ENCODE measurements at places on chromosomes 3 and 15.

- DNase-seq = no peak
Observed at GRCh38 chr3:133832802-133833144, 27.2 kb downstream of the SRPRB start.

GRCh38 chr3:74470313-74470712 is 144.1 kb downstream of the CNTN3 start:
- DNase-seq = no peak

DNA sequence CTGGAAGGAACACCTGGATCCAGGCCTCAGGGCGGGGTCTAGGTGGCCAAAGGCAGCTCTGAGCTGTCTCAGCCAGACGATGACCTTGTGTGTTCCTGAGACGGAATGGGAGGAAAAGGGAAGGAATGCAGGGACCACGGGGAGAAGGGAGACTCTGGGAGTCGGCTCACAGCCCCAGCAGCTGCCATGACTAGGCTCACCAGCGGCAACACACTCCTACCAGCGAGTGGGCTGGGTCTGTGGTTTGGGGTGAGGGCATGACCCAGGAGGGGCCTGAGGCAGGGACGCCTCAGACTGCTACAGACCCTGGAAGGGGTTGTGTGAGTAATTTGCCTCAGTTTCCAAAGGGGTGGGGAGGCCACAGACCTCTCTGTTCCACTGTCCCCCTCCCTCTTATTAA is 19.8 kb downstream of the IQSEC1 start:
- no peak for DNase-seq

GRCh38 chr15:96150254-96150653 is 180.2 kb upstream of the NR2F2 start:
- DNase-seq = no peak

- DNase-seq = no peak
Observed at GRCh38 chr3:8854656-8855055, 85.2 kb upstream of the OXTR start.

GRCh38 chr15:78076231-78077052 is 1.1 kb downstream of the TBC1D2B start:
- no peak for DNase-seq

DNA sequence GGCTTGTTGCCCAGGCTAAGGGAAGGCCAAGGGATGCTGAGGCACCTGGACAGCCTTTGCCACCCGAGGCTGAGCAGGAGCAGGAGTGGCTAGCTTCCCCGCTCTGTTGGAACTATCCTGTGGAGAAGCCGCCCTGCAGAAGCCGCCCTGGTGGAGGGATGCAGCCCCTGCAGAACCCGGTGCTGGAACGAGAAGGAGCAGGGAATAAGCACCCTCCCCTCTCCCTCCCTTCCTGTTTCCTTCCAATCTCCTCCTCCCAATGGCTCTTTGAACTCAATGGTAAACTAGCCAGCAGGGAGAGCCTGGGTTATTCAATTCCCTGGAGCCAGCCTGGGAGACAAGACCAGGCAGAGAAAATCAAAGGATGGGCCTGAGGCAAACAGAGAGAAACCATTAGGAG is 11.8 kb upstream of the HRG start:
- no peak for DNase-seq

DNA sequence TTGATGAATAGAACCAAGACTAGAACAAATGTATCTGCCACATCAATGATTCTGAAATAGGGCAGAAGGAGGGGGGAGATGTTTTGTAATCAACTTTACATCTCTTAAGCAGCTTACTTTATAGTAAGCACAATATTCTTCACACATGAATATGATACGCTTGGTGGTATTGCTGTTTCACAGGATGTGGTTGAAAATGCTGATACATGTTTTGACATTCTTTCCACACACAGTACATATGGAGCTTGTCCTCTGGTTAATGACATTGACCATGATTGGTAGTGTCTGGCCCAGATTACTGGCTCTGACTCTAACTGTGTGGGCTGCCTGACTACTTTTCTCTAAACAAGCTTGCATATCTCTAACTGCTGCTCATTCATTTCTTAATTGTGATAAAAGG is 168.9 kb downstream of the KLHL25 start:
- no peak for DNase-seq

DNA sequence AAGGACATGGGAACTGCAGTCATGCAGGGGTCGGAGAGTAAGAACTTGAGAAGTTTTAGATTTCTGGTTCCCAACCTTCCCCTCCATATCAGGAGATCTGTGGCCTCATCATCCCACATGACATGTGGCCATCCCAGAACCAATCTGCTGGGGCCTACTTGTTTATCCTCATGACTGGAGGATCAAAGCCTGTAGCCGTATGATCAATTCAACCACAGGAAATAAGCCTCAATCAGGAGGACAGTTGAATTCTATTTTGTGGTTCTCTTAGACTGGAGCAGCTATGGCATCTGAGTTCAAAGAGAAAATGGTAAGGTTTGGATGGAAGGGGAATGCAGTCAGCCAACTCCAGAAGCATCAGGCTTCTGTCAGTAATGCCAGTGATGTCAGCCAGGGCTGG is 57.2 kb downstream of the IL16 start:
- DNase-seq = no peak

DNA sequence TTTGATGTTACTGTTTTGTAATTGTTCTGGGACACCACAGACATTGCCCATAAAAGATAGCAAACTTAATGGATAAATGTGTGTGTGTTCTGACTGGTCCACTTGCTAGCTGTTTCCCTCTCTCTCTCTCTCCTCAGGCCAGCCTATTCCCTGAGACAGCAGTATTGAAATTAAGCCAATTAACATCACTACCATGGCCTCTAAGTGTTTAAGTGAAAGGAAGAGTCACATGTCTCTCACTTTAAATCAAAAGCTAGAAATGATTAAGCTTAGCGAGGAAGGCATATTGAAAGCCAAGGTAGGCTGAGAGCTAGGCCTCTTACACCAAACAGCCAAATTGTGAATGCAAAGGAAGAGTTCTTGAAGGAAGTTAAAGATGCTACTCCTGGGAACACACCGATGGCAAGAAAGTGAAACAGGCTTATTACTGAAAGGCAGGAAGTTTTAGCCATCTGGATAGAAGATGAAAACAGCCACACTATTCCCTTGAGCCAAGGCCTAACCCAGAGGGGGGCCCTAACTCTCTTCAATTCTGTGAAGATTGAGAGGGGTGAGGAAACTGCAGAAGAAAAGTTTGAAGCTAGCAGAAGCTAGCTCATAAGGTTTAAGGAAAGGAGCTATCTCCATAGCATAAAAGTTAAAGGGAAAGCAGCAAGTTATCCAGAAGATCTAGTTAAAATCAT is 295.1 kb downstream of the CHST2 start:
- DNase-seq = no peak

- DNase-seq = no peak
Observed at GRCh38 chr15:71465131-71465955, 345.0 kb upstream of the NR2E3 start.

DNA sequence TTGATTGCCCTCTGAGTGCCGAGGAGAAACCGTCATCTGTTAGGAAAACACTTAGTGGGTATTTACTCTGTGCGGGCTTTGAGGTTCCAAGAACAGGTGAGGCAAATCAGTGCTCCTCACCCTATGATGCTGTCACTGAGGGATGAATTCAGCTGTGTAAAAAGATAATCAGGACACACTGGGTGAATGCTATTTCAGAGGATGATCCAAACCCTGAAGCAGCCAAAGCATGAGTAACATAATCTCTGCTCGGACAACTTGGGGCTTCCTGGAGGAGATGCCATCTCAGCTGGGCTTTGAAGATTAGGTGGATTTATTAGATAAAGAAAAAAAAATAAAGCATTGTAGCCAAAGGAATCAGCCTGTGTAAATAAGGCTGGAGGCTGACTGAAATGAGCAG is 10.5 kb upstream of the GADL1 start:
- DNase-seq = no peak

DNA sequence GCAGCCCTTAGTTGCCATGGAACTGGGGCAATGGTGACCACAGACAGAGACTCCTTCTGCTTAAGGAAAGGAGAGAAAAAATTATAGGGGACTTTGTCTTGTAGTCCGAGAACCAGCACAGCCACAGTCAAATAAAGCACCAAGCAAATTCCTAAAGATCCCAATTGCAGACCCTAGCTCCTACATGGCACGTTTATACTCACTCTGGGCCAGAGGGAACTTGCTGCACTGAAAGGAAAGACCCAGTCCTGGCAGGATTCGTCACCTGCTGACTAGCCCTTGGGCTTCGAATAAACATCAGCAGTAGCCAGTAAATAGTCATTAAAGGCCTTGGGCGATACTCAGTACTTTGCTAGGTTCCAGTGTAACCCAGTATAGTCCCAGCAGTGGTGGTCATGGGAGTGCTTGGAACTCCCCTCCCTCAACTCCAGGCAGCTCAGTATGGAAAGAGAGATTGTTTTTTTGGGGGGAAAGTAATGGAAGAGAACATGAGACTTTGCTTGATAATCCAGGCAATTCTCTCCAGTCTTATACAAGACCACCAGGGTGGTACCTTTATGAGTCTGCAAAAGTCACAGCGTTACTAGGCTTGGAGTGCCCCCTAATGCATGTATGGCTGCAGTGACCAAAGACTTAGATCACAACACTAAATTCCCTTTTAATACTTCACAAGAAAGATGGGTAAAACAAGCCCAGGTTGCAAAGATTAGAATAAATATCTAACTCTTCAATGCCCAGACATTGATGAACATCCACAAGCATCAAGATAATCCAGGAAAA is 66.4 kb upstream of the AGTR1 start:
- DNase-seq = no peak

DNA sequence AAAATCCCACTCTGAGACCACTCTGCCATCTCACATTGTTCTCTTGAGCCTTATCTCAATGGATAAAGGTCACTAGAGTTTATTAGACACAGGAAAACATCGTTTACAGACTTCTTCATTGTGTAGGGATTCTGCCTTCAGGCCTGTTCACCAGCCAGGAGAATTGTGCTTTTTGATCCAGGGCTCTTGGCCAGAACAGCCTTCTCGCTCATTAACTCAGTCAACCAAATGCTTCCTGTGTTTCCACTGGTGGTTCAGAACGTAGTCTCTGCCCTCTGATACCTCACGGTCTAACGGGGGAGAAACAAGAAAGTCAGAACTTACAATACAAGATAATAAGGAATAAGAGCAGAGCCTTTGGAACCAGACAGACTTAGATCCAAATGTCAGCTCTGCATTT is 54.2 kb upstream of the TSEN2 start:
- no peak for DNase-seq

DNA sequence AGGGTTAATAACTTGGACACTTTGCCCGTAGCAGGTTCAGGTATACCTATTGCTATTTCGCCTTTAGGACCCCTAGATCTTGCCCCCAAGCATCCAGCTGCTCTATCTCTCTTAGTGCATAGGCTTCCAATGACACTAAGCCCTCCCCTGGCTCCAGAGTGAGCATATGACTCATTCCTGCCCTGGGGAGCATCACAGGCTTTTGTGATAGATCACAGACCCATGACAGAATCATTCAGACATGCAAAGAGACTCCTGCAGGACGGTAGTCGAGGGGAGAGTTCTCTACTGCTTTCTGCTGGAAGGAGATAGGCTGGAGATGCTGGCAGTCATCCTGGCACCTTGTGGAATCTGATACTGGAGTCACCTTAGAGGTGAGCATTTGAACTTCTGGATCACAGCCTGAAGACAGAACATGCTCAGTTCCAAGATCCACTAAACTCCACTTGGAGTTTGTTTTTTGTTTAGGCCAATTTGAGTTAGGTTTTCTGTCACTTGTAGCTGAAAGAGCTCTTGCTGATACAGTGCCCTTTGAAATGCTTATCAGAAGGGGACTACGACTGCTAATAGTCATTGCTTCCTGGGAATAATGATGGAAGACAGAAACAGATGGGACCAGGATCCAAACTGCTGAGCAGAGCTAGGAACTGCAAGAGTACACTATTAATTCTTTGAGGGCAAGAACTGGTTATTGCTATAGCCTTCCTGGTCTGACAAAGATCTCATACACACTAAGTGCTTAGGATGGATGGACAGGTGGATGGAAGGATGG is 11.0 kb downstream of the LYSMD2 start:
- DNase-seq = no peak

GRCh38 chr3:129834580-129834979 is 58.9 kb downstream of the TMCC1 start:
- no peak for DNase-seq

- no peak for DNase-seq
Observed at GRCh38 chr3:54211097-54211496, 88.7 kb downstream of the CACNA2D3 start.

DNA sequence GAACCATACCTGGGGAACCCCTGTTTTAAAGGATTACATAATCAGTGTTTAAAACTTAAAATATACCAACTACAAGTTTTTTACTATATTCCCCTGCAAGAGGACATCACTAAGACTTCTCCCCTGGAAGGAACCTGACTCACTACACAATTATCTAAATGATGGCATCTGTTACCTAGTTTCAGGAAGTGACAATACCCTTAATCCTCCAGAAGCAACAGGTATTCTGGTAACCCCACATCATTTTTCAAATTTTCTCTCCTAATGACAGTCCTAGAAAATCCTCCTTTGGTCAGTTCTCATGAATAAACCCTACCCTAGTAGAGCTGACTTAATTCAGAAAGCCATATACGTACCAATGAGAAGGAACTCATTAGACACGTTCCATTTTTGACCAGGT is 78.4 kb downstream of the RFX7 start:
- no peak for DNase-seq

DNA sequence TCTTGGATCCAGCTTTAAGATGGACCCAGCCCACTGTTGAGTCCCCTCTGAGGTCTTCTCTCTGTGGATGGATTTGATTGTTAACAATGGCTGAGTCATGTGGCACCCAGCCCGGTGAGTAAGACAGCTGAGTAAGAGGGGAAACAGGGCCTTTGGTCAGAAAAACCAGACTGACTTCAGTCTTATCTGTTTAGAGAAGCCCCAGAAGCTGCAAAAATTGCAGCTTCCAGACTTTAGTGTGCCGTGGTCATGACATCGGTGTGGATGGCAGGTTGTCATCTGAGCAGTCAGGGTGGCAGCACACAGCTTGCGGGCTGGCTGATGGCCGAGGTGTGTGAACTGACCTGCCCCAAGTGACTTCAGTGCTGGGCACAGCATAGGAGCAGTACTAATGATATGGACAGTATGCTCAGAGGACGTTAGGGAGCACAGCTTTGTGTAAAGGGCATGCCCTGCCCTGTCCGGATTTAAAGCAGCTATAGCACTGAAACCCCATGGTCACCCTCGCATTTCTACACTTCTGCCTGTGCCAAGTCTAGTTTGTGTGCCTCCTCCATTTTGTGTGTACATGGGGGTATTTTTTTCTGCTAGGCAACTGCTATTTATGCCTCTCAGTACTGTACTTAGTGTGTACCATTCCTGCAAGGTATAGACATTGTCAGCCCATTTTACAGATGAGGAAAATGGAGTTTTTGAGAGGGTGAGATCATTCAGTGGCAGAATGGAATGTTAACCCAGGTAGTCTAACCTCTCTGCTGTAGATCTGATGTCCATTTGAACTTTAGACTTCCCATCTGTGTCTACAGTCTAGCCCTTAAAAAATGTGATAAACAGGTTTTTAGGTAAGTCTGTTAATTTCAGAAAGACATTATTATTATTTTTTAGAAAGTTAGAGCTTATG is 44.4 kb downstream of the FLNB start:
- DNase-seq = peak; percentile 67

DNA sequence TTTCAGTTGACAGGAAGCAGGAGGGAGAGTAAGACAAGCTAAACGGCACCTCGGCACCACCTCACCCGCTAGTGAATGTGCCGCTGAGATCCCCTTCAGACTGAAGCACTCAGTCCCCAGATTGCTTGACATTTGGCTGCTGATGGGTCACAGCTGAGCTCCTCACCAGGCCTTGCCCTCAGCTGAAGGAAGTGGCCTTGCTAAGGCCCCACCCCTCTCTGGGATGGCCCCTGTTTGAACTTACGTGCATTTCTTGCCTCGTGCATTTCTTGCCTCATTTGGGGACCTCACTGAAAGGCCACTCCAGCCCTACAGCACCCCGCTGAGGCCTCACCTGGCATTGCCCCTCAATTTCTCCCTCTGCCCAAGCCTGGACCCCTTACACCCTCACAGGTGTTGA is 39.8 kb downstream of the EOGT start:
- DNase-seq = no peak

All from tibial nerve (tissue), 4 donors.